NCI-H1436 treated with DMSO at 0.1 percent for 48 hours (cell line): ENCODE measurements at places on chromosomes 7 and 10.

DNA sequence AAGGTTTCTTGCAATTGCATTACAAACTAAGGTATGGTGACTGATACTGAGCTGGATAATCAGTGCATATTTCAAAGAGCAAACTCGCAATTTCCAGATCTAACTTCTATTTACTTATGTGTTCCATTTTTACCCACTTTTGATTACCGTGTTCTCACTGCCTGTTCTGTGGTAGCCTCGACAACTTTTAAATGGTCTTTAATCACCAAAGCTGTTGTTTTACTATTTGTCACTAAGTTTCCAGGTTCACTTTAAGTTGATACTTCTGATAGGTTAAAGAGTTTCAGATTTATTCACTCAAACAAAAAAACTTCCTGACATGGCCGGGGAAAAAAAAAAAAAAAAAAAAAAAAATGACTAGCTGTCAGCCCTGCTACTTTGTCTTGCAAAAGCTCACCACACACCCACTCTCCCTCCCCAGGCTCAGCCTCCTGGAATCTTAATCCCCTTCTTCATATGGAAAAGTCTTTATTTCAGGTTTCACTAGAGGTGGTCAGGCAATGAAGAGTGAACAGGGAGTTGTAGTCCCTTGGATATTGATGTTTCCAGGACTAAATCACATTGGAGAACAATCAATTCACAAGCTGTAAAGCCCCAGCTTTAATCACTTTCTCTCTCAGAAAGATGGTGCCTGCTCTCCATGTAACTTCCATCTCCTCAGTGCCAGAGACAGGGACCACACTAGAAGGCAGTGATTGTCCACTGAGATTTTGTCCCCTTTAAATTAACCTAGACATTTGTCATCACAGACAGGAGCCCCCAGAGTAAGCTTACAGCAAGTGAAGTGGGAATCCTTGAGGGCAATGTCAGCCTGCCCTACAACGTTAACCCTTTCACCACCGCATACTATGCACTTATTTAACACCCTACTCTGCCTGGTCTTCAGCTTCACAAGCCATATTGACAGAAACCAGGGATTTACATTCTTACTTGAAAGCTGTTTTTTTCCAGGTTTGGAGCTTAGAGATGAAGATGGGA, 749.1 kb upstream of the SORCS1 start:
- no peak for DNase-seq

DNA sequence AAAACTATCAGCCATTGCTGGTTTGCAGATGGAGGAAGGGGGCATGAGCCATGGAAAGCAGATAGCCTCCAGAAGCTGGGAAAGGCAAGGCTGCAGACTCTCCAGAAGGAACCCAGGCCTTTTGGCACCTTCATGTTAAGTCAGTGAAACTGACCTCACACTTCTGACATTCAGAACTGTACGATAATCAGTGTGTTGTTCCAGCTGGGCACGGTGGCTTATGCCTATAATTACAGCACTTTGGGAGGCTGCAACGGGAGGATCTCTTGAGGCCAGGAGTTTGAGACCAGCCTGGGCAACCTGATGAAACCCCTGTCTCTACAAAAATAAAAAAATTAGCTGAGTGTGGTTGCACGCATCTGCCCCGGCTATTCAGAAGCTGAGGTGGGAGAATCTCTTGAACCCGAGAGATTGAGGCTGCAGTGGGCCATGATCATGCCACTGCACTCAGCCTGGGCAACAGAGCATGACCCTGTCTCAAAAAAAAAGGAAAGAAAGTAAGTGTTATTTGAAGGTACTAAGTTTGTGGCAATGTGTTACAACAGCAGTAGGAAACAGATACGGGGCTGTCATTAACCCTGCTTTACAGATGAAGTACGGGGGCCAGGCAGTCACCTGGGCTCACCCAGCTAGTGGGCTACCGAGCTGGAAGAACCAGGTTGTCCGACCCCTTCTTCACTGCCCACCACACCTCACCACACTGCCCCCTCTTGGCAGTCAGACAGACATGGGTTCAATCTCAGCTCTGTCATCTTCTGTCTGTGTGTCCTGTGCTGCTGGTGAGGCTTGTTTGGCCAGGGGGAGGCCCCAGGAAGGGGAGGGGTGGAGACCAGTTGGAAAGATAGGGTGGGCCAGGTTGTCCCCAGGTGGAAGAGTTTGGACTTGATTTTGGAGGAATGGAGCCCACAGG, 18.3 kb downstream of the CHST3 start:
- DNase-seq = no peak

- DNase-seq = no peak
Measured at GRCh38 chr10:88707429-88708155, 1.5 kb downstream of the LIPK start.

- no peak for DNase-seq
Measured at GRCh38 chr10:114232561-114233176, 6.4 kb upstream of the VWA2 start.

DNA sequence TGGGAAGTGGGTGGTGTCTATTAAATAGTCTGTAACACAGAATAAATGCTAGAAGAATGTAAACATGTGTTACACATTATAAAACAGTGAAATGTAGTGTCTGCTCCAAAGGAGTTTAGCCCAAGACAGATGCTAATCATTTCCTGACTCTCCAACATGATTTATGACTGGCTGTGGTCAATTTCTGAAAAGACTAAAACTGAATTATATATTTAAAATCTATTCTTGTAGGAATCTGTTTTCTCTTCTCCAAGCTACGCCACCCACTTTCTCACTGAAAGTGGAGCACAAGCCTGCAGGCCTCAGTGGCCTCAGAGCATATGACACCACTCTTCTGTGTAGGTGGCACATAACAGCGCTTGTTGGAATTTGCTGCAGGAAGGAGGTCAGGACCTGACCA, 44.4 kb downstream of the CTTNBP2 start:
- no peak for DNase-seq

DNA sequence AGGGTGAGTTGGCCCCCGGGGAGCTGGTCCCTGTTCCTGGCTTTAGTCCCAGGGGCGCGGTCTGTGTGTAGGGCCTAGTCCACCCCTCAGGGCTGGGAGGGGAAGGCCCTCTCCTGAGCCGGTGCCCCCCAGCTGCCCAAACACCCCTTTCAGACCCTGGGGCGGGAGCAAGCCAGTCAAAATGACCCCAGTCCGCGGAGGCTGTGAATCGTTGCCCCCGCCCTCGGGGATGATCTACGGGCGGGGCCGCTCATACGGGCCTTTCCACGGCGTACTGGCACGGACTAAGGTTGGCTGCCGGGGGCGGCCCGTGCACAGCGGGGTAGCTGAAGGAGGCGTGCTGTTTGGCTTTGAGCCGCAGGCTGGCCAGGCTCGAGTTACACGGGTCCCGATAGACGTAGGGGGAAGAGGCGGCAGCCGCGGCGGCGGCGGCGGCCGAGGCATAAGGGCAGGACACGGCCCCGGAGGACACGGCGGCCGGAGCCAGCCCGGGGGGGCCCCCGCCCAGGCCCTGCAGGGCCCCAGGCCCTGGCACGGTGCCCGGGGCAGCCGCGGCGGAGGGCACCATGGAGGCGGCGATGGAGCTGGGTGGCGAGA, 4.3 kb downstream of the ELOVL3 start:
- DNase-seq = no peak
